Spinal cord (tissue), 10 donors: ENCODE measurements at places on chromosomes 2 and 18. TPM values are rescaled to one million over a fixed set of nuclear protein-coding genes. Genes with fewer than 3 reads are reported as not detected.

The SOS1 gene
- 36.7 TPM for polyA plus RNA-seq

The HOXD11 gene
- 0.51 TPM for polyA plus RNA-seq

DNA sequence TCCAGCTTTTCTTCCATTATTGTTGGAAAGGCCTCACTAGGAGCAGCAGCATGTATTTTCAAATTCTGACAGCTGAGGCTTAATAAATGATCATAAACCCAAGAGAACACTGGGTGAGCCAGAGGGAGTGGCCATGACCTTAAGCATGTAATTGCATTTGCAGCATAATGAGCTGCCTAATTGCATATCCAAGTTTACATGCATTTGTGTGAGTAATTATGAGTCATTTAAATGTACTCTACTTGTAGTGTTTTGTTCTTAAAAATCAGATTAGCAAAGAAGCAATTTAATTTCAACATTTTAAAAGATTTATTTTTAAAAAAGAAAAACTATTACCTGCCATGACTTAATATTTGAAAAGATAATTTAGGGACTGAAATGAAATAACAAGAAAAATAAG lies 74.8 kb downstream of the NOL10 start:
- no peaks in the 10 kb centered on the region for H3K27me3 ChIP-seq
- H3K36me3 ChIP-seq = peaks cover 3% of the 10 kb centered on the region
- no peak for DNase-seq
- peaks cover 3% of the 10 kb centered on the region for H3K4me1 ChIP-seq
- no peak overlapping the region for H3K4me3 ChIP-seq

DNA sequence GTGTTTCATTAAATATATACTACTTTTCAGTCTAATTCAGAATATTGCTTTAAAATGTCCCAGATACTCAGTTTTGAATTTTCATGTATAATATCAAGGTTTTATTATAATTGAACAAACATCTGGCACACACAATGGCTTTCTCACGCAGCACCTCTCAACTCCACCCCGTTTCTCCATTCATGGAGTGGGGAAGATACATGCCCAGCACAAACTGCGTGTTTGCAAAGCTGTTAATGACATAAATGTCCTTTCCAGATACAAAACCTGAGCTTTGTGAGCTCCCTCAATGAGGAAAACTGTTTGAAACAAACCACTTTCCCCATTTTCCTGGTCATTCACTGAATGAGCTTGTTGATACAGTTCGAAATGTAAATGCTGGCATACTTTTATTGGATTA lies 150.3 kb upstream of the RASGRP3 start:
- H3K27ac ChIP-seq = no peak overlapping the region
- H3K4me1 ChIP-seq = no peaks in the 10 kb centered on the region
- no peak overlapping the region for H3K4me3 ChIP-seq
- DNase-seq = no peak
- H3K36me3 ChIP-seq = no peaks in the 10 kb centered on the region

DNA sequence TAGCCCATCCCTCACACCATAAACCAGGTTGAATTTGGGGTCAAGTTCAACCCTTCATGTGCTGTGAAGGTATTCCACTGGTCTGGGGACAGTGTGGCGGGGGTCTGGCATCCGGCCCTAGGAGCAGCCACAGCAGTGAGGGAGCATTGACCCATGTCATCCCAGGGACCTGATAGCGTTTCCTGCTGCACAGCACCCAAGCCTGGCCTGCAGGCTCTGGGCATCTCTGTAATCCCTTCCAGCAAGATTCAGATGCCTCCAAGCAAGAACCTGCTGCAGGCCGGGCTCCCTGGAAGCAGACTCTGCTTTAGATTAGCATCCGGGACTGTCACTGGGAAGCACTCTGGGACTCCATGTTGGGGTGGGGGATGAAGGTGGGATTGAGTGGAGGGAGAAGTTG lies 90.4 kb downstream of the TFCP2L1 start:
- H3K4me1 ChIP-seq = peaks cover 20% of the 10 kb centered on the region
- no peaks in the 10 kb centered on the region for H3K36me3 ChIP-seq
- no peaks in the 10 kb centered on the region for H3K27me3 ChIP-seq

- no peak for DNase-seq
- H3K4me1 ChIP-seq = peaks cover 24% of the 10 kb centered on the region
- H3K27me3 ChIP-seq = no peaks in the 10 kb centered on the region
- H3K27ac ChIP-seq = no peak overlapping the region
- no peak overlapping the region for H3K4me3 ChIP-seq
These were observed 90.0 kb upstream of the HS6ST1 start for GRCh38 chr2:128408349-128409305.

DNA sequence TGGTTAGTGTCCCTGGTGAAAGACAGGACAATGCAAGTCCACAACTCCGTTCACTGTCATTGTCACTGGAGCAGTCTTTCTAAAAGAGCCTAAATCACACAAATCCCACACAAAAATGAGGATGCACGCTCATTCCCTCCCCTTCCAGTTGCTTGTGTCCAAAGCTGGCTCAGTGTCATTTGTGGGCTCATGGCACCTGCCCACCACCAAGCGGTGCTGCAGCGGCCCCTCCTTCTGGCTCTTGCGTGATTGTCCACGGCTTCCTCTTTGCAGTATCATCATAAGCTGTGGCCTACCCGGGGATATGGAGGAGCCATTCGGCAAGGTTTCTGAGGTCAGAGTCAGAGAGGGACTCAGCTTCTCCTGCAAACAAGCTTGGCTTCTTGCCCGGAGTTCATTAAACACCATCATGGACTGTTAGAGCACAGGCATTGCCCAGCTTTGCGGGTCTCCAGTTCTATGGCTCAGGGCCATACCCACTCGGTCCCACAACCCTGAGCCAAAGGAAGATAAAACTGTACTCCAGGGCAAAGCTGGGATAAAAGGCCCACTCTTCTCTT lies 179.4 kb upstream of the AGAP1 start:
- peak; percentile 90 for DNase-seq
- no peaks in the 10 kb centered on the region for H3K27me3 ChIP-seq
- no peak overlapping the region for H3K27ac ChIP-seq
- peaks cover 20% of the 10 kb centered on the region for H3K4me1 ChIP-seq
- H3K4me3 ChIP-seq = no peak overlapping the region
- no peaks in the 10 kb centered on the region for H3K36me3 ChIP-seq
